Body of pancreas (tissue), 4 donors: ENCODE measurements at places on chromosomes 5 and 9. TPM values are rescaled to one million over a fixed set of nuclear protein-coding genes. Genes with fewer than 3 reads are reported as not detected.

DNA sequence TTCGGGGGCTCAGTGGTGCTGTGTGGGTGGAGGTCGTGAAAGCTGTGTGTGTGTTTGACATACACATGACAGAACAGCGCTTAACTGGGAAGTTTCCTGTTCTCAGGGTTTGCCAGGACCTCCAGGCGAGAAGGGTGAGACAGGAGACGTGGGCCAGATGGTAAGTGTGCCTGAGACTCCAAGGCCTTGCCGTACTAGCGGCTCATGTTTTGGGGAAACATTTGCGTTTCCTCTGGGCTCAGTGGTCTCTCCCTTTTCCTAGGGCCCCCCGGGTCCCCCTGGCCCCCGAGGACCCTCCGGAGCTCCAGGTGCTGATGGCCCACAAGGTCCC is 68.3 kb upstream of the FCN2 start:
- no peak for DNase-seq

DNA sequence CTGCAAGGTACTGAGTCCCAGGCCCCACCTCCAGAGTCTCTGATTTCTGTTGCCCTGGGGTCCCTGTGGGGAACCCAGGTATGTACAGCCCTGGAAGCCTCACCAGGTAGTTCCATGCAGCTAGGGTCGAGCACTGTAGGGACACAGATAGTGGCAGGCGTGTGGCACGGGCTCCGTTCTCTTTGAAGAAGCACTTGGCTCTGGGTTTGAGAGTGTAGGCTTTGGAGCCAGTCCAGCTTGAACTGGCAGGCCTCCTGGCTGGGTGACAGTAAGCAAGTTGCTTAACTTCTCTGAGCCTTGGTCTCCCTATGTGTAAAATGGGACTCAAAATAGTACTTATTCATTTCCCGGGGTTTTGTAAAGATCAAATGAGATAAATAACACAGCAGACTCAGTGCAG is 5.6 kb downstream of the OLFM1 start:
- no peak for DNase-seq

DNA sequence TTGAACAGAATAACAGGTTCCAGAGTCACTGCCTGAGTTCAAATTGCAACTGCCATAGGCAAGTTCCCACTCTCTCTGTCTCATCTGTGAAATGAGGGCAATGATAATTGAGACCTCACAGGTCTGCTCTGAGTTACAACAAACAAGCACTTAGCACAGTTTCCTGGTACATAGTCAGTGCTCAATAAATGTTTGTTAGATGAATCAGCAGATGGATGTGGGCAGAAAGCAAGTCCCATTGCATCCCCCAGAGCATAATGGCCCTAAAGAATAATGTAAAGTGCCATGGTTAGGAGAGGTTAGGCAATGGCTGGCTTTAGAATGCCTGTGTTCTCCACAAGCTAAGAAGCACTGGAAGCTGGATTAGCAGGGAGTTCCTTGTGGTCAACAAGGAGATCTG is 136.5 kb upstream of the LARP1 start:
- no peak for DNase-seq

DNA sequence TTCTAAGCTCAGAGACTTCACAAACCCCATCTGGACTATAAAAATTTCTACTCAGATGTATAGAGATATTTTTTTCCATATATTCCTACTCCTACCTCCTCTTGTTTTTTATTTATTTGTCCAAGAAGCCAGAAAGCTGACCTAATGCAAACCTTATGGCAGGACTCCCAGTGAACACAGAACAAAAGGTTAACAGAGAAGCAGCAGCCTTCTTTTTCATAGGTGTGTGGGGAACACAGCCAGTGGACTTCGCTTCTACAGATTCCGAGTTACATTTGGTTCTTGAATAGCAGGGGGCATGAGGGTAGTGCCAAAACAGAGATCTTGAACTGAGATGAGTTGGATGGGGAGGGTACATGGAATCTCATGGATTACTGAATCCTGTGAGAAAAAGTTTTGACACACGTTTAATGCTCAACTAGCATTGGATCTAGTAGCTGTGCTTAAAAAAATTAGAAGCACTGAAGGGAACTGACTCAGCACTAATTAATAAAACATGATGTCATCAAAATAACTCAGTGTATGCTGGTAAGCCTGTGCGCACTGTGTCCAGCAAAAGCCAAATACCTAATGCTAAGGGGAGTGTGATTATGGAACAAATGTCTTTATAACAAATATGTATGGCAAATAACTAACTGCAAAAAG is 240.1 kb downstream of the GABRB2 start:
- no peak for DNase-seq

MCTP1 gene
- 3.6 TPM for total RNA-seq

KLHL3 gene
- 3.3 TPM for total RNA-seq

TGFBI gene
- 7.6 TPM for total RNA-seq

CCL19 gene
- total RNA-seq = not detected
